Posterior cingulate gyrus (tissue), 11 donors: ENCODE measurements at places on chromosomes 11 and 22.

GRCh38 chr22:49958366-49958921 is 2.1 kb upstream of the PIM3 start:
- DNase-seq, result no peak

- DNase-seq, result no peak
Observed at GRCh38 chr11:29005401-29005980, 897.3 kb downstream of the METTL15 start.

- DNase-seq, result no peak
Observed at GRCh38 chr11:11416917-11417316, 63.9 kb upstream of the CSNK2A3 start.

- no peak for DNase-seq
Observed at GRCh38 chr11:66291303-66291705, 390 bp upstream of the TMEM151A start.

GRCh38 chr22:24133187-24133965 is 47.9 kb upstream of the SUSD2 start:
- DNase-seq, result no peak

- no peak for DNase-seq
Observed at GRCh38 chr22:30542811-30543188, 3.7 kb downstream of the SEC14L6 start.

DNA sequence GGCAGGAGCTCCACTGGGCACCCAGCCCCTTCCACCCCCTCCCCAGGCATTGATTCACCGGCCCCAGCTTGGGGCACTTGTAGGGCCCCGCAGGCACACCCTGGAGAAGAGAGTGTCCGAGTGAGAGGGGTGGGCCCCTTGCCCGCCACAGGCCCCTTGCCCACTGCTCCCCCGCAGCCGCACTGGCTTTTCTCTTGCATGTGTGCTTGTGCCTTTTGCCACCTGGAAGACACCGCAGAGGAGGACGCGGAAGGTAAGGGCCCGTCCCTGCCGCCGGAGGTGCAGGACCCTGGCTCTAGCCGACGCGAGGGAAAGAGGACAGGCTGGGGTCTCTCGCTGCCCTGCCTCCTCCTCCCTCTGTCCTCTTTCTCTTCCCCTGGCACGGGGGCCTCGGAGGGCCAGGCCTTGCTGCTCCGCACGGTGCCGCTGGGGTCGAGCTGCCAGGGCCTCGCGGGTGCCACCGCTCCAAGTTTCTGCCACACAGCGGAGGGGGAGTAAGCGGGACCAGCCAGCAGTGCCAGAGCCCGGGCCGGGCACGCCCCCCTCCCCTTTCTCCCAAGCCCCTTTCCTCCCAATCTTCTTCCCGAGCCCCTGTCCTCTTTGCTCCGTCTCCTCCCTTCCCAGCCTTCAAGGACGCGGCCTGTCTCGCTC is 9.5 kb downstream of the TNNT3 start:
- DNase-seq, result no peak

DNA sequence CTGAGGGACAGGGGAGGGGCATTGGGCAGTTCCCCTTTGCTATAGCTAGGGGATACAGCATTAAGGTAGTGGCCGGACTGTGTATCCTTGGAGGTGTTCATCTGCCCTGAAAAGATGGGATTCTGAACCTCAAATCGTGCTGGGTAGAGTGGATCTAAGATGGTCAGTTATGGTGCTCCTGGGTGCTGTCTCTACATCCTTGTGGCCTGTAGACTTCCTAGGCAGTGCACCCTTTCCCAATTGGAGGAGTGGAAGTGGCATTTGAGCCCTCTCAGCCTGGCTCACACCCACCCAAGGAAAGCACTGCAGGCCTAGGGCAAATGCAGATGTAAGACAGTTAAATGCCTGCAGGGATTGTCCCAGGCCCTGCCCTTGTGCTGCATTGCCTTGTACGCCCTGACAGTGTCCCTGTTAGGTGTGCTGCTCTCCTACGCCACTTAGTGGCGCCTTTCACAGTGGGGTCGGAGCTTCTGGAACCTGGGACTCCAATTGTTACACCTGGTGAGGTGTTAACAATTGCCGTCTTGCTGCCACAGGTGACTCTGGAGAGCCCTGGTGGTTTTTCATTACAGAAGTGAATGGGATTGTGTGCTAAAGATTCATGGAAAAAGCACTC is 35.0 kb downstream of the PPFIBP2 start:
- no peak for DNase-seq

DNA sequence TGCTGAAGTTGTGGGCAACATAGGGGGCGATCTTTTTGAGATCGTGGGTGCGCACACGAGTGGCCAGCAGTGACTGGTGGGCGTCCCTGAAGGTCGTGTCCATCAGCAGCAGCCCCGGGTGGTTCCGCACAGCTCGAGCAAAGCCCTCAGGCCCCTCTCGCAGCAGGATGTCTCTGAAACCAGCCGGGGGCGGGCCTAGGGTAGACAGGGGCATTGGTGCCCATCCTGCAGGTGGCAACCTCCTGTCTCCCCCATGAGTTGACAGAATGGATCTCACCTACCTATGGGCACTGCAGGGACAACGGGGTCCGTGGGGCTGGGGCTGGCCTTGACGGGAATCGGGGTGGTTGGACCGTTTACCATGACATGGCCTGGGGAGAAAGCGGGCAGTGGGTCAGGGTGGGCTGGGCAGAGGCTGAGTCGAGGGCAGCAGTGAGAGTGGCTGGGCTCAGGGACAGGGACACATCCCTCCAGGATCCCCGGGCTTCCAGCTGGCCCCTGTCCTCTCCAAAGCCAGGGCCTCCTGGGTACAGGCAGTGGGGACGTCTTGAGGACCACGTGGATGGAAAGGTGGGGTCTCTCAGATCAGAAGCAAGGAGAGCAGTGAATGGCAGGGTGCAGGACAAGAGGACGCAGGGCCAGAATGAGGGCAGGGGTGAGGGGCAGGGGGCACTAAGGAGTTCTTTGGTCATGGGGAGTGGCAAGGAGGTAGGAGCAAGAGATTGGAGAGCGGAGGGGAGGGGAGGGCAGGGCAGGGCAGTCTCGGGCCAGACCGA is 4.2 kb upstream of the LRFN4 start:
- no peak for DNase-seq

GRCh38 chr11:64120951-64121569 is 44.9 kb downstream of the MACROD1 start:
- DNase-seq, result no peak

DNA sequence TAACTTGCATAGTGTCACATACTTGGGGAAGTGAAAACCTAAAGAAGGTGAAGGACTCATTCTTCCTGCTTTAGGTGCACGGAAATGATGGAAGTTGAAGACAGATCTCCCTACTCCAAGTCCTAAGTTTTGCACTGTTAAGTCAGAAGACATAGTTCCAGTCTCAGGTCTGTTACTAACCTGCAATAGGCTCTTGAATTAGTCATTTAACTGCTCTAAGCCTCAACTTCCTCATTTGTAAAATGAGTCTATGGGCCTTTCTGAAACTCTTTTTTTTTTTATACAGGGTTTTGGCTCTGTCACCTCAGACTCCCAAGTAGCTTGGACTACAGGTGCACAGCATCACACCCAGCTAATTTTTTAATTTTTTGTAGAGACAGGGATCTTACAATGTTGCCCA is 30.8 kb upstream of the POU2AF1 start:
- no peak for DNase-seq

- no peak for DNase-seq
Observed at GRCh38 chr11:17221968-17222367, 14.2 kb upstream of the PIK3C2A start.

DNA sequence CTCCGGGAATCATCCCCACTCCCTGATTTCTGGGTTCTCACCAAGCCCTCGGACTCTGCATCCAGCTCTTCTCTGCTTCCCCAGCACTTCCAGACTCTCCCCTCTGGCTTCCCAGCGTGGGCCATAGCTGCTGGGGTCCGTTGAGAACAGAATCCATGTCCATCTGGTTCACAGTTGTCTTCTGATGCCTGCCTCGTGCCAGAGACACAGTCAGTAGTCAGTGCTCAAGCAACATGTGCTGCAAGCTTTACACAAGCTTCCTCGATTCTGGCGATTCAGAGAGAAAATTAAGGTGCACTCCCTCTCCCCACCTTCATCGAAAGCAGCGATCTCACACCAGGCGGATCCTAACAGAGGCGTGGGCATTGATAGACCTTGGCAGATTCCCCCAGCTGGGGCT is 495.5 kb downstream of the TBC1D22A start:
- no peak for DNase-seq

DNA sequence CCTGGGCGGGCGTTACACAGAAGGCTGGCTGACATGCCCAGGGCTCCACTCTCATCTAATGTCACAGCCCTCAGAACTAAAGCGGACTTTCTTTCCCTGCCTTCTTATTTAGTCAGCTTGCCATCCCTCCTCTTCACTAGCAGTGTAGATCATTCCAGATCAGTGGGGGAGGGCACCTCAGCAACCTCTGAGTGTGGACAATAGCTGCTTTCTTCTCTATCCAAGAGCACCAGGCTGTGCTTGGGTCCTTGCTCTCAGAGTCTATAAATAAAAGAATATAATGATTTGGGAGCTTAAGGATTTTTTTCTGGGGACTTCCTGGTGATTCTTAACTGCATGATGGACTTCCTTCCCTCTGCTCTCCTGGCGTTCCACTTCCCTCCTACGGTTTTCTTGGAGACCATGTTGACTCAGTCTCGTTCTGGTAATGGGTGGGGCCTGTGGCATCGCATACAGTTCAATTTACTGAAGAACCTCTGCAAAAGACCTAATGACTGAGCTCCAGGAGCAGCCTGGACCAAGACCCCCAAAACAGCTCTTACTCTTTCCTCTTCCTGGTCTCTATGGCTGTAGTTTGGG is 2.9 kb upstream of the HMBS start:
- no peak for DNase-seq

GRCh38 chr11:117792992-117793391 is 4.0 kb downstream of the DSCAML1 start:
- no peak for DNase-seq
